ENCODE measurements at places on chromosomes 5 and 9.

- DNase-seq = no peak
Observed at GRCh38 chr5:9148242-9148641, 397.6 kb downstream of the SEMA5A start.

GRCh38 chr9:89605465-89606048, 745 bp downstream of the GADD45G start:
- DNase-seq = no peak

GRCh38 chr9:26516773-26517343, 375.7 kb downstream of the CAAP1 start:
- no peak for DNase-seq

DNA sequence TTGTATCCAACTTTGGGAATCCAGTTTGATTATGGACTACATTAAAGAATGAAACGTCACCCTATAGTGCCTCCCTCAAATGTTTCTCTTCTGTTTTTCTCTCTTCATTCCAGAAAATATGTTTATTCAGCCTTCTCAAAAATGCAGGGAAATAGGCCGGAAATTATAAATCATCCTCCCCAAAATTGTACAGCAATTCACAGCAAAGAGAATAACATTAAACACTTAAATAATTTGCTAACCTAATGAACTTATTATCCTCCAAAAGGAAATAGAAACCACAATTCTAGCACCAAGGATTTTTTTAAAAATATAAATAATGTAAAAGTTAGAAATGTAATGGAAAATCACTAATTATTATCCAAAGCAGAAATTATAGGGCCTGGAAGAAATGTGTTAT, 115.9 kb upstream of the CCNG1 start:
- no peak for DNase-seq

GRCh38 chr9:73168298-73168934, 16.8 kb downstream of the ANXA1 start:
- DNase-seq = no peak

- DNase-seq = no peak
Observed at GRCh38 chr9:103811462-103811861, 282.6 kb upstream of the SMC2 start.

GRCh38 chr9:126363847-126364671, 37.4 kb downstream of the MVB12B start:
- DNase-seq = no peak

DNA sequence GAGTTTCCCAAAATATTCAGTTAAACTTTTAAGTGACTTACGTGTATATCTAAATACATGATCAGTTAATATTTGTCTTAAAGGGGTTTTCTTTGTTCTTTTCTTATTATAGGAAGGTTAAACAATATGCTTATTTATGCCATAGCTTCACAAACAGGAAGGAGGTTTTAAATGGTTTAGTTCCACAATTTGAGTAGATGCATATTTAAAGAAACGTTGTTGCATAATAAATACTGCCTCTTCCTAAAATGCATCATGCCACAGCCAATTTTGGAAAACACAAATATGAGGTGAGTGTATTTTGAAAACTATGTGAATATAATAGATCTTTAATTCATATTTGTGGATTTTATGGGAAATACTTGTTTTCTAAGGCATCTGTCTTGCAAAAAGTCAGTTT, 2.5 kb upstream of the ADRB2 start:
- DNase-seq = no peak

All from kidney glomerular epithelial cell (primary cell).